ENCODE measurements at places on chromosomes 4 and X.
A peak's percentile ranks its signal among the peaks of the same experiment; 100 is the strongest.

DNA sequence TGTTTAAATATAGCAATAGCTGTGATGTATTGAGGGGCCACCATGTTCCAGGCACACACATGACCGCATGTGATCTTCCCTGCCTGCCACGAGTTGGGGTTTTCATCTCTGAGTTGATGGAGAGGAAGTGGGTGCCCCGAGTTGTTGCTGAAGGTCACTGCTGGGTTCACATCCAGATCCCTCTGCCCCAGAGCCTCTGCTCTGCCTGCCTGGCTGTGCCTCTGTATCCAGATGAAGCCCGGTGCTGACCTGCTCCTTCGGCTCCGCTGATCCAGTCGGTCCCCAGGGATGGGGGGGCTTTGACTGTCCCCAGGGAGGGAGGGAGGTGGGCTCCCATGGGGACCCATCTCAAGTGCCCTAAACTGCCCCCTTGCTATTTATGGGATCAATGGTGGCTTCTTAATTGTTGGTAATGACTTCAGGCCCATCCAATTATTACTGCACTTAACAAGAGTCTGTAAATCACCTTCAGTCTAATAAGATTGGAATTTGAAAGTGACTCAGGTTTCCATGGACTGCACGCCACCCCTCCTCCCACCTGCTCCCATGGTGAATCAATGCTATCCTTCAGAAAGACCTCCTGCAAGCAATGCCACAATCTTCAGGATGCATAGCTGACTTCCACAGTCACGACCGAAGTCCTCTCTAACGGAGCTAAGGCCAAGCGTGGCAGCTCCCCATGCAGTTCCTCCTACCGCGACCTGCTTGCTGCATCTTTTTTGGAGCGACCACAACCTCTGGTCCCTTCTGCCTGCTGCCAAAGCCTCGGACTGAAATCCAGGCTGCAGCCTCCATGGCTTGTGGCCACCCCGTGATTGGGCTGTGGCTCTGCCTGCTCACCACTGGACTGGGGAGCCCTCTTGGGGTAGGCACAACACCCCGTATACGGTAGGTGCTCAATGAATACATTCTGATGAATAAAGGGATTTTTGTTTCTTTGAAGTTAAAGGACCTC, 73.1 kb downstream of the CPZ start:
- no peak for DNase-seq

GRCh38 chr4:15648600-15648999, 6.6 kb downstream of the FBXL5 start:
- no peak for DNase-seq

GRCh38 chrX:133971586-133971985, 13.8 kb downstream of the GPC3 start:
- no peak for DNase-seq

- no peak for DNase-seq
Observed at GRCh38 chr4:6944301-6945051, 34.9 kb downstream of the TBC1D14 start.

DNA sequence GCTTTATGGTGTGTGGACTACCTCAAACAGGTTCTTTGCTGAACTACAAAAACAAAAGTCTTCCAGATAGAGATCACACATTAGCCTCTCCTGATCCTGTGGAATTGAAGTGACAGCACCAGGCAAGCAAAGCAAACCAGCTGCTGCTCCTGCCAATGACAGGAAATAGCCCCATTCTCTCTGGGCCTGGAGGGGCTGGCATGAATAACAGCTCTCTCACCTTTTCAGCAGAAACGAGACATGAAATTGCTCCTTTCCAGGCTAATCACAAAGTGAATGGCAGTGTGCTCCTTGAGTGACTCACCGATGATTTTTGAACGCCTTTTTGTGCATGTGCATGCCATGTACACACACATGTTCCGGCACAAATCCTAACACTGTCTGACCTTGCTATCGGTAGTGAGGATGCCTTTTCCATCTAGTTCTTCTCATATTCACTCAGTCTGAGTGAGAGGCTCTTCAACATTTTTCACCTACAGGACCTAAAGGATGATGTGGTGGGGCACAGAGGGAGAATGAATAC, 24.4 kb downstream of the MFAP3L start:
- no peak for DNase-seq

DNA sequence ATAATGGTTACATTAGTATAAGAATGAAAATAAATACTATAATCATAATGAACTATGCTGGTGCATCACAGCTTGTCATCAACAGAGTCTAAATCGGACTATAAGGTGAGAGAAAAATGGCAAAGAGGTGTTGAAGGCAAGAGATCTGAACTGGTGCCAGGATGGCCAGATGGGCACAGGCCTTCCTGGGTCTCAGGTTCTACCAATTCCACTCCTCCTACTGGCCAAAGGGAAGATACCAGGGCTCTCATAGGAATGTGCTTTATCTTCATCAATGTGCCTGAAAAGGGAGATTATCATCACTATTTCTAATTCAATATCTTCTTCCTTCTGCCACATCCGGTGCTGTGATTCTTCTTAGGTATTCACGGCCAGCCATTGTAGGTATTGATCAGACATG, 107.6 kb downstream of the GASK1B start:
- DNase-seq: no peak

- no peak for DNase-seq
Observed at GRCh38 chr4:157075811-157076577, at the start of gene GLRB. GLRB (plus strand) TSS chr4:157076150; CDS start chr4:157078025, 1,875 bp downstream.

- DNase-seq: no peak
Observed at GRCh38 chrX:68490644-68491043, 8.2 kb upstream of the YIPF6 start.

- DNase-seq: peak; percentile 23
Observed at GRCh38 chr4:152500800-152501434, 35.0 kb downstream of the FBXW7 start.

DNA sequence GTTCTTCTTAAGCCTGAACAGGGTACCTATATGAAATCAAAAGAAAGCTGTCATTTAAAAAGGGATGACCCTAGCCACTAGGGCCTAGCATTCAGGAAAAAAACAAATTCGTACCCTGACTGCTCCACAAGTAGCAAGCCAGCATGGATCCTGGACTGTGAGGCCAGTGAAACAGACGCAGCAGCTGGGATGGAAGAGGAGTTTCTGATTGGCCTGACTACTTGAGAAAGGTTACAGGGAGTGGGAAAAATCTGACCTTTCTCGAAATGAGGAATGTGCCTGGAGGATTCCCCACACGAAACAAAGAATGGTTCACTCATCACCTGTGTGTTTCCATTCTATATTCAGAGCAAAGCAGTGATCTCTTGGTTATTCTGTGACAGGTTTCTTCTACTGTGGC, 87.6 kb upstream of the JADE1 start:
- no peak for DNase-seq

DNA sequence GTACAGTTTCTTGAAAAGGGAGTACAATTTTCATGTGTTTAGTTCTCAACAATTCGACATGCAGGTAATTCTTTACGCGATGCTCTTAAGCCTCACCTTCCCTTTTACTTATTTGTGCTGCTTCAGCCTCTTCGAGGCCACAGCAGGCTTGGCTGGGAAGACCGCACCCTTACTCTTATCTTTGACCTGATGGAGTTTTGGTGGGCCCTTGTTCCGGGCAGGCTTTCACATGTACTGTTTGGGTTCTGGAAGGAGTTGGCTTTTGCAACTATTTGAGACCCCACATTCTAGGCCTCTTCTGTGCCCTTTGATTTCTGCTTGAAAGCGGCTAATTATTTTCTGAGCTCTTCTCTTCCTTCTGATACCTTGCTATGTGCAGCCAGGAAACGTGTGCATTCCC, 60.2 kb downstream of the FAM193A start:
- DNase-seq: no peak

GRCh38 chr4:38871593-38871992, 4.0 kb downstream of the FAM114A1 start:
- no peak for DNase-seq

DNA sequence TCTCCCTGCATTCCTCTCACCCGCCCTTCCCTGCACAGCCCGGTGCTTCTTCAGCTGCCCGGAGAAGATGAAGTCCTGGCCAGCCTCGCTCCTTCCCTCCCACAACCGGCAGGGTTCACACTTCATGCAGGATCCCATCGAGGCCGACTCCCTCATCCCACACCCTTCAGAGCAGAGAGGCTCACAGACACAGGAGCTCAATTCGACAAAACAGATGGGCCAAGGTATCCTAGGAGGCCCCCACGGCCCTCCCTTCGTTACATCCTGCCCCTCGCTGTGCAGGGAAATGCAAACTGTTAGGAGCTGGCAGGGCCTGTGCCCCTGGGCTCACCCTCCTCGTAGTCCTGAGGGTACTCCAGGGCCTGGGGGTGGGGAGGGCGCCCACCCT, 238.1 kb downstream of the DHRSX start:
- no peak for DNase-seq

- no peak for DNase-seq
Observed at GRCh38 chrX:147626605-147627004, 285.1 kb upstream of the FMR1 start.

DNA sequence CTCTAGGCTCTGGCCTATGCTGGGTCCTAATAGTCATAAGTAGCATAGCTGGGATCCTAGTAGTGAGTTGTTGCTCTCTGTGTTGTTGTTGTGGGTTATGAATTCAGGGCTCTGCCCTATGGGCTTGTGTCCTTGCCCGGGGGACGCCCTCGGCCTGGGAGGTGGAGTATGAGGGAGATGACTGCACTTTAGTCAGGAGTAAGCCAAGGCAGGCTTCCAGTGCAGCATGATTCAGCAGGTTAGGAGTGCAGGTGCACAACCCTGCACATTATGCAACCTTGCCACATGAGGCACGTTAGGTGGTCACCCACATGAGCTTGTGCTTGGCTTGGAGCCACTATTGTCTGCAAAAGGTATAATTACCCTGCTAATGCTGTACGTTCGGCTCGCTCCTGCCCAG, 58.4 kb upstream of the CCDC149 start:
- DNase-seq: no peak

DNA sequence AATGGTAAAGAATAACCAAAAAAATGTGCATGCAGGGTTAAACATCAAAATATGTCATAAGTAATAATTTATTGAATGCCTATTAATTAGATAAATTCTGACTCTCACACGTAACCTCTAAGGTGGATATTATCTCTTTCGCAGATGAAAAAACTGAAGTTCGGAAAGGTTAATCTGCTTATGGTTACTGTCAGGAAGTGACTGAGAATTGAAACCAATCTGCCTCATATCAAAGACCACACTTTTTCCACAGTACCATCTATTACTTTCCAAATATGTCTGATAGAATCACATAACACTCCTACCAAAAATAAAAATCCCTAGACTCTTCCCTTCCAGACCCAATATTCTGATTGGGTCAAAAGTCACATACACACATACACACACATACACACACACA, 6.2 kb downstream of the CHIC2 start:
- DNase-seq: no peak

GRCh38 chrX:55523356-55523755, 33.7 kb upstream of the USP51 start:
- no peak for DNase-seq

- no peak for DNase-seq
Observed at GRCh38 chr4:26570596-26570995, 13.3 kb upstream of the TBC1D19 start.

- DNase-seq: no peak
Observed at GRCh38 chr4:82373486-82373815, 340 bp downstream of the HNRNPD start.

GRCh38 chr4:15104825-15105224, 102.5 kb downstream of the CPEB2 start:
- DNase-seq: no peak

DNA sequence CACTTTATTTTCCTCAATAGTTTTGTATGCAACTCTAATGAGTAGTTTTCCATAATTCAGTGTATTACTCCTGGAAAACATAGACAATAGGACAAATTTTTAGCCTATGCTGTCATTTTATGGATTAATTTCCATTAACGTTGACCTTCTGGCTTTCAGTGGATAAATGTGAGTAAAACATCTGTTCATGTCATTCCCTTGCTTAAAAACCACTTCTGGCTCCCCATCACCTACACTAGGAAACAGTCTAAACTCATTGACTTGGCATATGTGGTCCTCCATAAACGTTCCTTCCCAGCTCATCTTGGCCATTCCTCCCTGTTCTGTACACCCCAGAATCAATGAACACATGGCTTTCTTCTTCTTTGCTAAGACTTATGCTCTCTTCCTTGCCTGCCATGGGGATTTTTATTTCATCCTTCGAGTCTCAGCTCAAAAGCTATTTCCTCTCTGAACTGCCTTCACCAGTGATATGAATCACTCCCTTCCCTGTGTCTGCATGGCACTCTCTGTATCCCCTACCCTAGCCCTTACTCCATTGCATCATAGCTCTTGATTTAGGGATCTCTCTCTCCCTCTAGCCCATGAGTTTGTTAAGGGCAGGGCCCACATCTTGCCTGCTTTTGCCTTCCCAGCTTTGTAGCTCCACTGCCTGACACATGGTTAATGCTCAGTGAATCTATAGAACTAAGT, 34.8 kb downstream of the DOCK11 start:
- DNase-seq: no peak

DNA sequence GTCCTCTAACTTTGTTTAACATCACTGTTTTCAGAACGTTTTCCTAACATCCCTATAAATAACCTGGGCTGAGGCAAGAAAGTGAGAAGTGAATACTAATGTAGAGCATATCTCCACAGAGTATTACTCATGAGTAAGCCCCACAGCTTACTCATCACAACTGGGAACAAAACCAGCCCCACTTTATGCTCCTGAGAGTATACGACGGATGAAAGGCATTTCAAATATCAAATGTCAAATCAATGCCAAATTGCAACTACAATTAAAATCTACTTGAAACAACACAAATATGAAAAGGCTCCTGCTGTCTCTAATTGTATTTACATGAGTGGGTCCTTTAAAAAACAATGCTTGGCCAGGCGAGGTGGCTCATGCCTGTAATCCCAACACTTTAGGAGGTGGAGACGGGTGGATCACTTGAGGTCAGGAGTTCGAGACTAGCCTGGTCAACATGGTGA, 41.2 kb downstream of the SH3RF1 start:
- DNase-seq: no peak

GRCh38 chrX:131901546-131901945, 121.6 kb upstream of the STK26 start:
- no peak for DNase-seq

DNA sequence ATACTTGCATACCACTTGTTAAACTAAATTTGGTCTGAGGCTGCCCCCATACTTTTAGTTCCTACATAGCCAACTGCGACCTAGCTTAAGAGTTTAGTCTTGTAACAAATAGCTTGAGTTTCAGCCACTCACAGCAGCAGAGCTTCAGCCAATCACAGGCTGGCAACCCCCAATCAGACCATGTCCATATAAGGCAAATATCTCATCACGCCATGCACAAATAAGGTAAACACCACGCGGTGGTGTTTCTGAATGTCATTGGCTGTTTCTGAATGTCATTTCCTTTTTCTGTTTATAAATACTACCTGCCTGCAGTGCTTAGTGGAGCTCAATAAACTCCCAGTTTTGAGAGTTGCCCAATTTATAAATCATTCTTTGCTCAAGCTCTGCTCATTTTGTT, 143.1 kb upstream of the MAD2L1 start:
- no peak for DNase-seq

GRCh38 chrX:2497961-2498780, 2.6 kb downstream of the DHRSX start:
- no peak for DNase-seq

- no peak for DNase-seq
Observed at GRCh38 chr4:53932796-53933610, 131.4 kb downstream of the CHIC2 start.

All from T-helper 22 cell (primary cell).